ENCODE measurements at places on chromosomes 16 and 17.

DNA sequence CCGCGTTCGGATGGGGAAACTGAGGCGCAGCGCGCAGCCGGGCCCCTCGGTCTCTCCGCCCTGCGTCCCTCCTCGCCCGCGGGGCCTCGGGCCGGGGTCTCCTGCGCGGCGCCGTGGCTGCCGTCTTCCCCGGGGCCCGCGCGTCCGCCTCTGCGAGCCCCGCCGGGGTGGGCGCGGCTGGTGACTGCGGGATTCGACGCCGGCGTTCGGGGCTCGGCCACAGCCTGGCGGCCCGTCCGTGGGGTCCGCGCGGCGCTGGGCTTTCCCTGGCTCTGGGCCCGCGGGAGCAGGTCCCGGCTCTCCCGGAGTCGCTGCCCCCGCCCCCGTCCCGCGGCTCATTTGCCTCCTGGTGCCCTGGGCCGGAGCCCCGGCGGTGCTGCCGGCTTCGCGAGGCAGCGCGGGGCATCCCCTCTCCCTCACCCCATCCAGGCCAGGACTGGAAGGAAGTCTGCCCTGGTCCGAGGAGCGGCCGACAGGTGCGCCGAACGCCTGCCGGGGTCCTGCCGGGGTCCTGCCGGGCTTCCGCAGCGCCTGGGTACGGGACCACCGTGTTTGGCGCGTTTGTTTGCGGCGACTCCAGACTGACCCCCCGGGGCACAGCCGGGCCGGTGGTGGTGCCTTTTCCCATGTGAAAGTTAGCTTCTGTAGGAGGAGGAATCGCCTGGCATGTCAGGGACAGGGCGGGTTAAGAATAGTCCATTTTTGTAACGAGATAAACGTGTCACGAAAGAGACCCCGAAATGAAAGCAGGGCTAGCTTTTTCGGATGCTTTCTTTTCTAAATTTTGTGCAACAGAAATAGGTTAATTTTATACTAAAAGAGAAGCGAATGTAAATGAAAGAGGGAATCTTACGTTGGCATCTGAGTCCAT lies 671 bp downstream of the CHMP6 start:
- H3K36me3 ChIP-seq = no peaks in the 10 kb centered on the region
- peak overlapping the region; percentile 93 for H3K4me3 ChIP-seq
- no peaks in the 10 kb centered on the region for H3K27me3 ChIP-seq
- no peak overlapping the region for H3K27ac ChIP-seq
- DNase-seq = no peak

- H3K4me3 ChIP-seq = no peak overlapping the region
- no peak for DNase-seq
- H3K36me3 ChIP-seq = no peaks in the 10 kb centered on the region
- H3K4me1 ChIP-seq = no peaks in the 10 kb centered on the region
Measured at GRCh38 chr16:10828851-10829366, 10.3 kb upstream of the TVP23A start.

GRCh38 chr17:15397620-15398019 lies 56.2 kb upstream of the TEKT3 start:
- H3K27ac ChIP-seq = no peak overlapping the region
- no peaks in the 10 kb centered on the region for H3K4me1 ChIP-seq
- H3K27me3 ChIP-seq = no peaks in the 10 kb centered on the region
- H3K36me3 ChIP-seq = no peaks in the 10 kb centered on the region

- no peaks in the 10 kb centered on the region for H3K36me3 ChIP-seq
- no peak overlapping the region for H3K4me3 ChIP-seq
- DNase-seq = no peak
- no peaks in the 10 kb centered on the region for H3K4me1 ChIP-seq
- H3K27ac ChIP-seq = no peak overlapping the region
- H3K27me3 ChIP-seq = no peaks in the 10 kb centered on the region
Measured at GRCh38 chr16:80627108-80627507, 86.3 kb downstream of the DYNLRB2 start.

DNA sequence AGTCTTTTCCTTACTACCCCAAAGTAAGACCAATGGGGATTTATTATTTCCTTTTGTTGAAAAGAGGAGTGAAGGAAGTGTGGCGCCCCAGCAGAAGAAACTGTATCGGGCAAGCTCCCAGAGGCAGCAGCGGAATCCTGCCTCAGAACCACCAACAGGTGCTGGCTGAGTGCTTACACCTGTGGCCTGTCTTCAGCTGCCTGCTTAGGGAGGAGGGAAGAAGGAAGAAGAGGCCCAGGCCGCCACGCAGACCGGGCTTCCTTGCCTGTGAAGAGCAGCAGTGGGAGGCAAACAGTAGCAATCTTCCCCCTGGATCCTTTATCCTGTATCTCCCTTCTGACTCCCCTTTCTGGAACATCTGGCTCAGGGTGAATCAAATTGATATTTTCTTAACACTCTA lies 134.7 kb downstream of the AATF start:
- no peaks in the 10 kb centered on the region for H3K27me3 ChIP-seq
- peaks cover 17% of the 10 kb centered on the region for H3K4me1 ChIP-seq
- no peak overlapping the region for H3K27ac ChIP-seq
- no peak for DNase-seq
- no peak overlapping the region for H3K4me3 ChIP-seq

- H3K27me3 ChIP-seq = no peaks in the 10 kb centered on the region
- H3K4me3 ChIP-seq = no peak overlapping the region
- H3K4me1 ChIP-seq = no peaks in the 10 kb centered on the region
Measured at GRCh38 chr16:22385196-22385595, 10.8 kb upstream of the CDR2 start.

DNA sequence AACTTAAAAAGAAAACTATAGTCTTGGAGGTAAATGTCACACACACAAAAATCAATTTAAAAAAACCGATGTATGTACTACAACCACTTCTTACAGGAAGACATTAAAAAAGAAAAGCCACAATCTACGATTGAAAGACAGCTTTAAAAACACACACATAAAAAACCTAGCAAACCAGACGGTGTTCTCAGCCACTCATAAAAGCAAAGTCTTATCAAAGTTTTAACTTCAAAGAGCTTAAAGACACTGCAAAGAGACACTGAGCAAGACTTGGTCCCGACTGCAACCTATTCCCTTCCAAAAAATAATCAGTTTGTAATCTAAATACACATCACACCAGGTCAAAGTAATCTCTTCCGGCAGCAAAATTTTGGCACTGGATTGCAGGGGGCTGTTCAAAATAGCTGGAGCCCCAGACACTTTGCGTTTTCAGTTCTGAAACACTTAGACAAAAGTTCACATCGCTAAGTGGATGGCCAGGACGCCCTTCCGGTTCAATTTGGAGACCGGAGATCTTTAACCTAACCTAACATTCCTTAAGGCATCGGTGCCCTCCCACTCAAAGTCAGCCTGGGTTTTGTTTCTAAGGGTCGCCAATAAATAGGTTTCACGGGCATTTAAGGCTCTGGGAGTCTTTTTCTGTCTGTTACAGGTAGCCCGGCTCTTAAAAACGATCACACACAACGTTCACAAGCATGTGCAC lies 2.6 kb downstream of the ZCCHC14 start:
- no peak for DNase-seq
- H3K27ac ChIP-seq = no peak overlapping the region
- H3K4me3 ChIP-seq = peak overlapping the region; percentile 58
- no peaks in the 10 kb centered on the region for H3K27me3 ChIP-seq

- no peak overlapping the region for H3K4me3 ChIP-seq
- no peak overlapping the region for H3K27ac ChIP-seq
- H3K36me3 ChIP-seq = no peaks in the 10 kb centered on the region
- no peak for DNase-seq
- H3K4me1 ChIP-seq = no peaks in the 10 kb centered on the region
Measured at GRCh38 chr17:50256826-50257618, 17.2 kb upstream of the TMEM92 start.

DNA sequence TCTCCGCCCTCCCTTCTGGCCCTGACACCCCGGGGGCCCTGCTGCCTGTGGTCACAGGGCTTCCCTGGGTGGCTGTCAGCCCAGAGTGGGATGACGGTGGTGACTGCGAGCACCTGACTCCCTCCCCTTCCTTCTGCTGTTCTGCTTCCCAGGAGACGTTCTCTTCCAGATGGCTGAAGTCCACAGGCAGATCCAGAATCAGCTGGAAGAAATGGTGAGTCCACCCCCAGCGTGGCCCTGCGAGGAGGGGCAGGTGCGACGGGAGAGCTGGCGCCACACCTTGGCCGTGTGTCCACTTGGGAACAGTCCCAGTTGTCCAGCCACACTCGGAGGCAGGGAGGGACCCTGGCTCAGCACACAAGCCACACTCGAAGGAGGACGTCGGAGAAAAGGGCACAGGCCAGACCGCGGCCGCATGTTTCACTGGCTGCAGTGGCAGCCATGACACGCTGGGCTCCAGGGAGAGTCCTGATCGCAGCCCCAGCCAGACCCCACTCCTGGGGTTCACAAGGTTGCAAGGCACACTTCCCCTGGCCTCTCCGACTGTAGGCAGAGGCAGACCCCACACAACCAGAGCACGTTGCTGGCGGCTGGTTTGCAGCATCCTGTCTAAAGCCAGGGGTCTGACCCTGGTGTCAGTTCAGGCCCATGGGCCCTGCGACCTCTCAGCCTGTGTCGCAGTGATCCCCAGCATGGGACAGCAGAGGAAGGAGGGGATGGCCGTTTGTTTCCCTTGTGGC lies 49.9 kb downstream of the BAIAP2 start:
- H3K27ac ChIP-seq = no peak overlapping the region
- no peaks in the 10 kb centered on the region for H3K4me1 ChIP-seq
- no peak for DNase-seq
- no peak overlapping the region for H3K4me3 ChIP-seq

GRCh38 chr17:5587438-5588032 lies 3.2 kb upstream of the NLRP1 start:
- H3K4me1 ChIP-seq = no peaks in the 10 kb centered on the region
- H3K27me3 ChIP-seq = no peaks in the 10 kb centered on the region
- H3K27ac ChIP-seq = no peak overlapping the region

DNA sequence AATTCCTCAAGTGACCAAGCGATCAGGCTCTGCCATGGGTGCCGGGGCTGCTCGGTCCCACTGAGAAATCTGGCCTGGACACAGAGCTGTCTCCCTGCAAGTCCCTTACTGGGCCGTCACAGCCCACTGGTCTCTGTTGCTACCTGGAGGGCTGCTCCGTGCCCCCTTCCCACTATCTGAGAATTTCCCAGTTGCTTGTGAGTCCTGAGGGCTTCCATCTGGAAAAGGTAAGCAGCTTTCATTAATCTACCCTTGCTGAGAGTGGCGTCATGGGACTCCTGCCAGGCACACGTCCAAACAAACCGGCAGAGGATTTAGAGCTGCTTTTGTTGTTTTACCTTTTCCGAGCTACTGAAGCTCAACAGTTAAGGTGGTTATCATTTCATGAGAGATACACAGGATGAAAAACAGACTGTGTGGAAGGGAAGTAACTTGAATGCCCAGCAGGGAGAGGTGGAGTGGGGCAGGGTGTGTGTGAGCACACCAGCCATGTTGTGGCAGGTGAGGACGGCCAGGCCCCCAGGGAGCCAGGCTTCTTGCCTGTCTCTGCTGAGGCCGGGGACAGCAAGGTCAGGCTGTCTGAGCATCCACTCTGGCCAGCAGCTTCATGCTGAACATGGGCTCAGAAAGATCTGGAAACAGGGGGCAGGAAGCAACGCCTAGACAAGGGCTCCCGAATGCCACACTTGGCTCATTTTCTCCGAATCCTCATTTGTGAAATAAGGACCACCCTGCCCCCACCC lies 50.6 kb downstream of the GTF3C1 start:
- no peak overlapping the region for H3K4me3 ChIP-seq
- H3K4me1 ChIP-seq = no peaks in the 10 kb centered on the region
- no peak for DNase-seq
